ENCODE measurements at places on chromosomes 11 and 22. TPM values are rescaled to one million over a fixed set of nuclear protein-coding genes. Genes with fewer than 3 reads are reported as not detected.

- DNase-seq, result no peak
These were observed 32.0 kb upstream of the YWHAH start for GRCh38 chr22:31912407-31912743.

The TMEM121B gene
- 0.19 TPM for total RNA-seq

DNA sequence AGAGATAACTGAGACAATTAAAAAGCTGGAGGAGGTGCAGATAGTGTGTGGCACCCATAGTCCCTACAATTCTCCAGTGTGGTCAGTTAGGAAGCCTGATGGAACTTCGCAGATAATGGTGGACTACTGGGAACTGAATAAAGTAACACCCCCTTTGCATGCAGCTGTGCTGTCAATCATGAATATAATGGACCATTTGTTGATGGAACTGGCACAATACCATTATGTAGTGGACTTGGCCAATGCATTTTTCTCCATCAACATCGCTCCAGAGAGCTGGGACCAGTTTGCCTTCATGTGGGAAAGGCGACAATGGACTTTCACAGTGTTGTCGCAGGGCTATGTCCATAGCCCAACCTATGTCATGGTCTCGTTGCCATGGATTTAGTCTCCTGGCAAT, 324.2 kb downstream of the TMEM135 start:
- no peak for DNase-seq

The DRD2 gene
- not detected for total RNA-seq

GRCh38 chr11:20355221-20356219, 8.0 kb upstream of the HTATIP2 start:
- peak; percentile 66 for DNase-seq

The MEI1 gene
- 36.8 TPM for total RNA-seq

DNA sequence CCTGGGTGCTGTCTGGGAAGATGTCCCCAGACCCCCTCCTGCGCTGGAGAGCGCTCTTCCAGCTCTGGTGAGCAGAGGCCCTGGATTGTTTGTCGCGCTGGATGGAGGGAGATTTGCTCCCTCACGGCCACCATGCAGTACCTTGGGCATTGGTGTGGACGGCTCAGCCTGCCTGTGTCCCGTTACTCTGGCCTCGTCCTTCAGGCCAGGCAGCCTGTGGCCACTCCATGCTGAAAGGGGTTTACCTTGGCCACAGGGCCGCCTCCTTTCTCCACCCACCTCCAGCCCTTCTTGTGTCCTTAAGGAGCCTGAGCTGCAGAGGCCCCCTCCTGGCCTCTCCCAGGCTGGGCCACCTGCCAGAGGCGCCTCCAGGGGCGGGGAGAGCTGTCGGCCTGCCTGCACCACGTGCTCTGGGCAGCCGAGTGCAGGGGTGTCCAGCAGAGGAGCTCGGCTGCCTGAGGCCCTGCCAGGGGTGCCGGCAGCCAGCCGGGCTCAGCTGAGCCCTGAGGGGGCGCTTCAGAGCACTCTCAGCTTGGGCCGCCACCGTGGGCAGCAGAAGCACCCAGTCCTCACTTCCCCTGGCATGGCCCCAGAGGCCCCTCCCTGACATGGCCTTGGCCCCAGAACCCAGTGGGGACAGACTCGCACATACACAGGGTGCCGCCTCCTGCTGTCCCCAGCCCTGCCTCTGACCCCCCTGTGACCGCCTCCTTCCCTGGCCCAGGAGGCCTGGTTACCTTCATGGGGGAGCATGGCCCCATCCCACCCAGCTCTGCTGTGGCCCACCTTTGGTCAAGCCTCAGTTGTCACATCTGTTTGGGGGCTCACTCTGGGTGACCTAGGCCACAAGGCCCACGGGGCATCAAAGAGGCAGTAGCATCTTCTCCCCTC, 3.4 kb downstream of the CCND1 start:
- DNase-seq, result no peak

The KDELR3 gene
- total RNA-seq, result 1.1 TPM

The XNDC1N gene
- 11.3 TPM for total RNA-seq

DNA sequence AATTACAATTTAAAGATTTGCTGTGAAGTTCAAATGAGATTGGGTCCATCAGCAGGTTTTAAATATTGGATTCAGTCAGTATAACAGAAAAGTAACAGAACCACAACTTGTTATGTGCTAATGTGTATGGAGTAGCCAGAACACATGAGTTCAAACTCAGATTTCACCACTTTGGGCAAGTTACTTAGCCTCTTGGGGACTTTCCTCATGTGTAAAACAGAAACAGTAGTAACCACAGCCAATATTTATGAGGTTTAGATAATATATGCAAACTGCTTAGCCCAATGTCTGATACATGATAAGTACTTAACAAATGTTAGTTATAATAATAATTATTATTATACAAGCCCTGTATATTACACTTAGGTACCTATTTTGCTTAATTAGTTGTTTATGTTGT, 21.8 kb upstream of the SLC5A12 start:
- no peak for DNase-seq

GRCh38 chr22:46748908-46749675, 11.0 kb upstream of the CERK start:
- peak; percentile 65 for DNase-seq

DNA sequence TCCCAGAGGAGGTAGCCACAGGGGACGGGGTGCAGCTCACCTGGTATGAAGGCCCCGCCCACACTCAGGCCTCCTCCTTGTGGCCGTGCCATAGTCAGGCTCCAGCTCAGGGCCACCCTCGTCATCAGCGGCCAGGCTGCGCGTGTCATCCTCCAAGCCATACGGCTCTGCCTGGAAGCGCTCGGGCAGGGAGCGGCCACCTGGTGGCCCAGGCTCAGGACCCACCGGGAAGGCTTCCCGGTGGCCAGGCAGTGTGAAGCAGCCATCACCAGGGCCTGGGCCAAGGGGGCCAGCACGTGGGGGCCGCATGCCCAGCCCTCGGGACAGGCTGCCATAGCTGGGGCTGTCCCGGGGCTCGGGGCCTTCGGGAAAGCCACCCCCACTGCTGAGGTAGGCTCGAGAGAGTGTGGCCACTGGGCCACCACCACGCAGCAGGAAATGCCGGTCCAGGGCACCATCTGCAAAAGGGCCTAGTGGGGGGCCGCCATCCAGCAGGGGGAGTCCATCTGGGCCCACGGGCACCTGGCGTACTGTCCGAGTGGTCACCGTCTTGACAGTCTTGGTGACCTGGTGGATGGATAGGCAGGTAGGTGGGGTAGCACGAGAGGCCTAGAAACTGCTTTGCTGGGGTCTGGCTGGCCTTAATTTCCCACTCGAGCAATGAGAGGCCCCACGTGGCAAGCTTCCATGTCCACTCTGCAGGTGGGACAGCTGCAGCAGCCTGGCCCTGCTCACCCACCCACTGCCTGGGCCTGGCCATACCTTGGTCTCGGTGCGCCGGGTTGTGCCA, 35.3 kb downstream of the ARVCF start:
- DNase-seq, result no peak

The TCF20 gene
- total RNA-seq, result 64.1 TPM

DNA sequence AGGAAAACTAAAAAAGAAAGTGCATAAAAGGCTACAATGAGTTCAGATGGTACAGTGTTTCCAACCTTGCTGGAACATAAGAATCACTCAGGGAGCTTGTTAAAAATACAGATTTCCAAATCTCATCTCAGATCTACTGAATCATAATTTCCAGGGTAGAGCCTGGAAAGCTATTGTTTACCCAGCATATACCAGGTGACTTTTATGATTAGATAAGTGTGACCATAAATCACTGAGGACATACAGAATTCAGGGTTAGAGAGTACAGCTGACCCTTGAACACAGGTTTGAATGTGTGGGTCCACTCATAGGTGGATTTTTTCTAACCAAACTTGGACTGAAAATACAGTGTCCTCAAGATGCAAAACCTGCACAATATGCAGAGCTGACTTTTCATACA, 11.9 kb downstream of the SAAL1 start:
- no peak for DNase-seq

- no peak for DNase-seq
These were observed 35.9 kb downstream of the SHISAL1 start for GRCh38 chr22:44276706-44277356.

The MS4A15 gene
- total RNA-seq, result not detected

GRCh38 chr11:26827567-26828081, 105.8 kb upstream of the SLC5A12 start:
- DNase-seq, result no peak

- no peak for DNase-seq
These were observed 55.4 kb upstream of the CYP2D6 start for GRCh38 chr22:42185915-42186439.

DNA sequence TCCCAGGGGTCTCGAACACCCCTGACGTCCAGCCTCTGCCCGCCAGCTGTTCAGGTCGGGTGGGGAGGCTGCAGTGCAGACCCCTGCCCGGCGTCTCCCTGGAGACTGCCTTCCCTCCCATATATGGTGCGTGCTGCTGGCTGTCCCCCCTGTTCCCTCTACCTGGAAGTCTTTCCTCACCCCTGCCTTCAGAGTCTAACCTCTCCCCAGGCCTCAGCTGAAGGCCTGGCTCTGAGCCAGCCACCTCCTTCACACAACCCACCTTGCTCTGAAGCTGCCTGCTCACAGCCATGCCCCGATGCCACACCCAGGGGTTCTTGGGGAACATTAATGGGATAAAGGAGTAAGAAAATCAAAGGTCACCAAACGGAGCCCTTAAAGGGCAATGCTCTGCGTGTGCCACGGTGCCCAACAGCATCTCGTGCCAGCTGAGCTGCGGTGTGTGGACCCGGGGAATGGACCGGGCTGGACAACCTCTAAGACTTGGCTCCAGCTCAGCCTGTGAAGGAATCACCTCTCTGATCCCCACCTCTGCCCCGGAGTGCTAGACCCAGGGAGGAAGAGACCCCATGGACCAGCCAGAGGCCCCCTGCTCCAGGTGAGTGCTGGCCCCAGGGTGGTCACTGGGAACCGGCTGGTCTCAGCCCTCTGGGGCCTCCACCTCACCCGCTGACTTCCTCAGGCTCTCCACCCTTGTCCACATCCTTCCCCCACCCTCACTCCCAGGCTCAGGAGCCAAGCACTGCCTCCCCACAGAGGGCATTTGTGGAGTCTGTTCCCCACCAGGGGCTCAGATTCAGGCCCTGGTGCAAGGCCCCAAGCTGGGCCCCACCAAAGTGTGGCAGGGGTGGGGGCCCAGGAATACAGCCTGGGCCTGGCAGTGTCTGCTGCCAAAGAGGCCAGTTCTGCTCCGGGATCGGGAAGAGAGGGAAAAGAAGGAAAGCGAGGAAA, at the start of gene NLRP6:
Gene NLRP6, plus strand, starts transcription at position 407 of the 951 bp plus-strand sequence. Its CDS starts 163 bp downstream, at position 570.
- no peak for DNase-seq

The MS4A1 gene
- total RNA-seq, result not detected

DNA sequence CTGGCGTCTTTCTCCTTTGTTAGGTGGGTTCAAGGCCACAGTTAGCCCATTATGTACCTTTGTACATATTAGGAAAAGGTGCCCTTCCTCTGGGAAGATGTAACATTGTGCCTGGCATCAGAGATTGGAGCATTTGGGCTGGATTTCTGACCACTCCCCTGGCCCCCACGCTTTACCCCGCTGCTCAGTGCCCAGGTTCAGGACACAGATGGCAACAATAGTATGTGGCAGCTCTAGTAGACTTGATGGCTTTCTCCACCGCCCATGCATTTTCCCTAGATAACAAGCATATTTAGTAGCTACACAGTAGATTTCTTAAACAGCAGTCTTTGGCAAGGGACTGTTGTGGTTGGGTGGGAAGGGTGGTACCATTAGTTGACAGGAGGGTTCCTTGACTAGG, 53.1 kb downstream of the YAP1 start:
- no peak for DNase-seq

GRCh38 chr11:27672836-27673464, 27.3 kb downstream of the BDNF start:
- DNase-seq, result no peak

- DNase-seq, result no peak
These were observed 562 bp downstream of the SHANK2 start for GRCh38 chr11:71251761-71252268.

The TYR gene
- total RNA-seq, result not detected

DNA sequence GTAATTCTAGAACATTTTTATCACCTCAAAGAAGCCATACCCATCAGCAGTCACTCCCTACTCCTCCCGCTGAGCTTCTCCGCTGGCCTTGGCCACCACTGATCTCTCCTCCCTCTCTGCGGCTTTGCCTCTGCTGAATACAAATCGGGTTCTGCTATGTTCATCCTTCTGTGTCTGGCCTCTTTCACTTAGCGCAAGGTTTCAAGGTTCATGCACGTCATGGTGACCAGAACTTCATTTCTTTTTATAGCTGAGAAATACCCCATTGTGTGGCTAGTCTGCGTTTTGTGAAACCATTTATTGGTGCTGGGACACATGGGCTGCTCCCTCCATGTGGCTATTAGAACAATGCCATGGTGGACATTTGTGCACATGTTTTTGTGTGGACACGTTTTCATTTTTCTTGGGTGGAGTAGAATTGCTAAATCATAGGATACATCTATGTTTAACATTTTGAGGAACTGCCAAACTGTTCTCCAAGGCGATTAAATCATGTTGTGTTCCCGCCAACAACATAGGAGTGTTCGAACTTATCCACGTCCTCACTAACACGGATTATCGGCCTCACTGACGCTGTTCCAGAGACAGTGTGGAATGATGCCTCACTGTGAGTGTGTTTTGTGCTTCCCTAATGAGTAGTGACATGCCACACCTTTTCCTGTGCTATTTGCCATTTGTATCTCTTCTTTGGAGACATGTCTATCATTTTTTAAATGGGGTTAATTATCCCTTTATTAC, 24.2 kb upstream of the KRTAP5-6 start:
- no peak for DNase-seq

DNA sequence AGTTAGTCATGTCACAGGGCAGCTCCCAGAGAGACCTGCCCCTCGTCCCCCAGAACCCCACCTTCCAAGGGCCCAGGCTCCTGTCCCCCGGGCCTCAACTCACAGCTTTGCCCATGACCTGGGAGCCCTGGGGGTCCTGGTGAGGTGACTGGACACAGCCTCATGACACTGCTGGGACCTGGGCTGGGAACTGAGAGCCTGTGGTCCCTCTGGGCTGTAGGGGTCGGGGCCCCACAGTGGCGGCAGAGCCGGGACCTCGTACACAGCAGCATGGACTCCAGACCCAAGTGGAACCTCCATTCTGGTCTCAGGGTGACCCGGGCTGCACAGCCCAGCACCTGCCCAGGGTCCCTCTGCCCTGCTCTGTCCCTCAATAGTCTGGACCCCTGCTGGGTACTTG, 6.9 kb downstream of the APOBEC3A start:
- DNase-seq, result no peak

The EPS8L2 gene
- total RNA-seq, result 8.0 TPM

The PTPN5 gene
- total RNA-seq, result not detected

DNA sequence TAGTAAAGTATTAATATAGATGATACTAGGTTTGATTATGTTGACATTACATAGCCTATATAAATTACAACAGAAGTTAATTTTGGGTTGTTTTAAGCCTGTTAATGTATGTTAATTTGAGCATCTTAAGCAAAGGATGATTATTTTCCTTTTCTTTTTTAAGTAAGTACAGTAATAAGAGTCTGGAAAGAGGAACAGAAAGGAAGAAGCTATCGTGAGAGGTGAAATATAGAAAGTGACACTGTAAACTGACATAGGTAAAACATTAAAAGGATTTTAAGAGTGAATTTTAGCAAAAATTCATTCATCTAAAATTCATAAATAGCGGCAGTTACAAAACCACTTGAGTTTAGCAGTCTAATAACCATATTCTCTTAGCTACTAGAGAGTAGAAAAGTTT, 45.5 kb downstream of the FAR1 start:
- DNase-seq, result no peak

The MYEOV gene
- total RNA-seq, result not detected

GRCh38 chr11:106288057-106288456, 210.6 kb downstream of the AASDHPPT start:
- no peak for DNase-seq

GRCh38 chr11:29712616-29713015, 304.2 kb downstream of the KCNA4 start:
- DNase-seq, result no peak
